Kidney epithelial cell (primary cell): ENCODE measurements at places on chromosomes 5 and 9. TPM values are rescaled to one million over a fixed set of nuclear protein-coding genes. Genes with fewer than 3 reads are reported as not detected.

DNA sequence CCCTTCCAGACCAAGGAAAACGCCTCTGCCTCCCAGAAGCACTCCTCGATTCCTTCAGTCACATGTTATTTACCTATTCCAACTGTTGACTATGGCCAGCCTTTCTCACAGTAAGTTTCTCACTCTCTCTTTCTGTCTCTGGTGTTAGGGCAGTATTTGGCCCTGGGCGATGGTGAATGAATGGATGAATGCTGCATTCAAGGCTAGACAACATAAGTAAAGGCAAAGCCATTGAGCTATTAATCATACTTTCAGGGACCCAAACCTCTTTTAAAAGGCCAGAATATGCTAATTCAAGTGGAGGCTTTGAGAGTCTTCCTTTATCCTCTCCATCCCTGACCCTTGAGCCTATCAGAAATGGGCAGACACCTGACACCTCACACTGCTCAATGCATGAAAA, 78.5 kb downstream of the SEC61B start:
- DNase-seq, result no peak

DNA sequence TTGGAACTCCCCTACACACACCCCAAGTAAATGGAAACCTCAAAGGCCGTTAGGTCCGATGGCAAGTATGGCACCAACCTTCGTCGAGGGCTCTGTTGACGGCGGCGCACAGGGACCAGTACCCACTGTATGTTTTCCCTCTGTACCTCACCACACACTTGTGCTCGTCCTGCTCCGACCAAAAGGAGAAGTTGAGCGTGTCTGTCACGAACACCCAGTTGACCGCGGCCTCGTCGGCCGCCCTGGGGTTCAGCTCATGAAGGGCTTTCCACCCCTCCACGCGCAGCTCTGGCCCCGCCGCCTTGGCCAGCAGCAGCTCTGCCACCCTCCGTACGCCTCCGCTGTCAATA, 24.0 kb downstream of the HNRNPK start:
- DNase-seq, result no peak

DNA sequence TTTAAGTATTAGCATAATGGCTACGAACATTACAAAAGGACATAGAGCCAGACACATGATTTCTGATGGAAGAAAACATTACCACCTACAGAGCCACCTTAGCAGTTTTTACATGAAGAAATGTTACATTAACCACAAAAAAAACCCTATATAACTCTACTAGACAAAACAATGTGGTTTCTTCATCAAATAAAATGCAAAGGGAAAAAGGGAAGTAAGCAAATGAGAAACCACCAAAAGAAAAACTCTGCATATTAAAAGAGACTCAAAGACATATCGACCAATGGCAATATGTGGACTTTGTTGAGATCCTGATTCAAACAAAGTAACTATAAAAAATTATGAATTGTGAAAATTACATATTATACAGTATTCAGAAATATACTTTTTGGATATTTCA, 132.7 kb downstream of the TSSK1B start:
- no peak for DNase-seq

- no peak for DNase-seq
Measured at GRCh38 chr9:121216271-121216805, 14.7 kb upstream of the RAB14 start.

- no peak for DNase-seq
Measured at GRCh38 chr5:71586052-71586940, 844 bp upstream of the MCCC2 start.

DNA sequence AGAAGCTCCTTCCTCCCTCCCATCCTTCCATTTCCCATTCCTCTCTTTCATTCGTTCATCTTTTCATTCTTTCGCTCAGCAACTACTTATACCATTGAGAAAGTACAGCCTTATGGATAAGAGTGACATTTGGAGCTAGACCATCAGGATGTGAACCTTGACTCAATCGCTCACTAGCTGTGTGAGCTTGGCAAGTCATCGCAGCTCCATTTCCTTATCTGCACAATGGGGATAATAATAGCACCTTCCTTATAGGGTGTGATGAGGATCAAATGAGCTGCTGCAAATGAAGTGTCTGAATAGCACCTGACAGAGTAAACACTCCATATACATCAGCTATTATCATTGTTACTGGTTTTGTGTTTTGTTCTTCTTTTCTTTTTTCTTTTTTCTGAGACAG, 28.1 kb upstream of the SYNPO start:
- DNase-seq, result no peak

- no peak for DNase-seq
Measured at GRCh38 chr9:137076636-137077009, 694 bp upstream of the UAP1L1 start.

DNA sequence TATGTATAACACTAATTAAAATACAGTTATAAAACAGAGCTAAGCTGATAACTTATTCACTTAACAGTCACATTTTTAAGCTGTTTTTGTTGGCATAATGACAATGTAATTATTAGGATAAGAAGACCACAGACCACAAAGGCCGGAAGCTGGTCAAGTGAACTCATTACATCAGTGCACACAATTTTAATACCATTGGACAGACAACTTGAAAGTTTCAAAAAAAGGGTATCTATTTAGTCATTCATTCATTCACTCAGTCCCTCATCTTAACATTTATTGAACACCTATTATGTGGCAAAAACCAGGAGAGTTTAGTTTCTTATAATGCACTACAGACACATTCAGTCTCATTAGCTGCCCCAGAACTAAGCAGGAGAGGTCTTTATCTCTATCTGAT, 11.6 kb downstream of the ERP44 start:
- no peak for DNase-seq

GRCh38 chr5:90410178-90410762, 714 bp upstream of the CETN3 start:
- no peak for DNase-seq

GRCh38 chr9:127970401-127971313, 10.1 kb downstream of the EEIG1 start:
- DNase-seq, result no peak

DNA sequence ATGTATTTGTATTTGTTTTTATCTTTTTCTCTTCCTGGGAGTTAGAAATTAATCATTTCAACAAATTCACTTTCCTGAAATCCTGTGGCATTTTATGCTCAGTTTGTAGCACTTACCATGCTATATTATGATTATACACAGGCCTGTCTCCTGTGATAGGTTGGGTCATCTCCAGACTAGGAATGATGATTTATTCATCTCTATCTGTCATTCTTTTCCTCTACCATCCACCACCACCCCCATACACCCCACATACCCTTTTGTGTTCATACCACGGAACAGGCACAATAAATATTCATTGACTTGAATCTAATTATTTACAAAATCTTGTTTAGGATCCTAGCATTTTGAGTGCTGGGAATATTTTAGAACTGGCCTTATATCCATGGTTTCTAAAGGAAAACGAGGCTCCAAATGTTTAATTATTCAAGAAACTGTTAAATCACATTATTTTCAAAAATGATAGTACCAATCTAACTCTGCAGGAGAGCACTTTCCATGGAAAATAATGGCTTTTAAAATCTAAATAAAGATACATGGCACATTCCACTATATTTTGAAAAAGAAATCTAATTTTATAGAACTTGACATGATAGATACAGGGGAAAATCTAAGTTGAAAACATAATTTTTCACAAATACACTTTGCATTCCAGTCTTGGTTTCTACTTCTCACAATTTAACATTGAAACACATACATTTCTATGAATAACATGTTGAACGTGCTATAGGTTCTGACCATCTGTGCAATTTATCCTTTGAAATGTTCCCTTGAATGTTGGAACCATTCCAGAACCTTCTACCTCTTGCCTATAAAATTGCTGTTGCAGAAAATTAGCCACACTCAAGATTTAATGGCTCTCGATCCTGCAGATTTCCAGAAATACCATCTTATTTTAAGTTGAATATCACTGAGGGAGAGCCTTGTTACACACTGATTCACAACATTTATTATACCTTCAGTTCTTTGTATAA, 89.3 kb downstream of the STARD4 start:
- DNase-seq, result no peak

GRCh38 chr9:126490871-126491567, 122.7 kb upstream of the LMX1B start:
- peak; percentile 12 for DNase-seq

DNA sequence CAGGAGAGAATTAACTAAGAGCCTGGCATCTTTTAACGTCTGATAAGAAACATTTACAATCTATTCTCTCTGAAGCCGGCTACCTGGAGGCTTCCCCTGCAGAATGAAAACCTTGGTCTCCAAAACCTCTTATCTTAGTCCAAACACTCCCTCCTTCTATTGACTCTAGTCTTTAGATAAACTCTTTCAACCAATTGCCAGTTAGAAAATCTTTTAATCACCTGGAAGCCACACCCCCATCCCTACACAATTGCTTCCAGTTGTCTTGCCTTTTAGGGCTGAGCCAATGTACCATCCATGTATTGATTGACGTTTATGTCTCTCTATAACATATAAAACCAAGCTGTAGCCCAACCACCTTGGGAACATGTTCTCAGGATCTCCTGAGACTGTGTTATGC, 1343.1 kb upstream of the C9orf72 start:
- no peak for DNase-seq

- DNase-seq, result no peak
Measured at GRCh38 chr9:80369641-80370040, 797.9 kb downstream of the TLE4 start.

DNA sequence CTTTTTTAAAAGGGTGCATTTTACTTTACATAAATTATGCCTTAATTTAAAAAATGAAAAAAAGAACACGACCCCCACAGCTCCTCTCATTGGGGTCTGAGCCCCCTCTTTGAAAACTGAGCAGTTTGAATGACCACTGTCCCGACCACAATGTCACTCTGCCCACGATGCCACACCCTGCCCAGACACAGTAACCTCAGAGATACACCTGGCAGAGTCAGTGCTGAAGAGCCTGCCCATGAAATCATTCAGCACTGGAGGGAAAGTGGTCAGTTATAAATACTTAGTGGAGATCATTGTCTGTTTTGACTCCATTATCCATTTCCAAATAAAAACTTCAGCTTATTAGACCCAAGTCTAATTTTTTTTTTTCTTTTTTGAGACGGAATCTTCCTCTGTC, 49.3 kb downstream of the DNAJC21 start:
- DNase-seq, result no peak

GRCh38 chr5:54667136-54667535, 149.6 kb downstream of the SNX18 start:
- no peak for DNase-seq

DNA sequence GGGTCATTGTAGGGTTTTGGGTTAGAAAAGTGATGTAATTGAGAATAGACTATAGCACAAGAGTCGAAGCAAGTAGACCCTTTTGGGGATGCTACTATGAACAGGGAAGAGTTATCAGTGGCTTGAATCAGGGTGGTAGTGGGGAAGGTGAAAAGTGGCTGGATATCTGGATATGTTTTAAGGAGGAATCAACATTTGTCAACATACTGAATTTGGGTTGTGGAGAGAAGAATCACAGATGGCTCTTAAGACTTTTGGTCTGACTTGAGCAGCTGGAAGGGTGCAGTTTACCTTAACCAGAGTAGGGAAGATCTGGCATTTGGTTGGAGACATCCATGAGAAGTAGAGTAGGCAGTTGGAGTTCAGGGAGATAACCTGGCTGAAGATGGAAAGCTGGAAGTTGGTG, 38.5 kb upstream of the FCHO2 start:
- DNase-seq, result no peak

- DNase-seq, result no peak
Measured at GRCh38 chr5:178695556-178695955, 34.9 kb downstream of the ZNF354A start.

DNA sequence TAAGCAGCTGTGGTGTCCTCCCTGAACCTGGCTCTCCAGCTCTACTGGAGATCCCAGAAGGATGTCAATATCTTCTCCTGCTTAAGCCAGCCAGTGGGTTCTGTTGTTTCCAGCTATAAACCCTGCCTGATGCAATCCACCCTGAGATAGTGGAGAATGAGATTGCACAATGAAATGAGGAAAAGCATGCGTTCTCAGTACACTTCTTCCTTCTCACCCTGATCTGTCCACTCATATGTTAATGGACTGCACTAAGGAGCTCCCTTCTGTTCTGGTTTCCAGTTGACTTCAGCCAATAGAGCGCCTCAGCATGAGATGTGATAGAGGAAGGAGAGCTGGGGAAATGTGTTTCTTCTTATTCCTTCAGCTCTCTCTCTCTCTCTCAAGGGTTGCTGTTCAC, 40.0 kb upstream of the CDH6 start:
- no peak for DNase-seq

DNA sequence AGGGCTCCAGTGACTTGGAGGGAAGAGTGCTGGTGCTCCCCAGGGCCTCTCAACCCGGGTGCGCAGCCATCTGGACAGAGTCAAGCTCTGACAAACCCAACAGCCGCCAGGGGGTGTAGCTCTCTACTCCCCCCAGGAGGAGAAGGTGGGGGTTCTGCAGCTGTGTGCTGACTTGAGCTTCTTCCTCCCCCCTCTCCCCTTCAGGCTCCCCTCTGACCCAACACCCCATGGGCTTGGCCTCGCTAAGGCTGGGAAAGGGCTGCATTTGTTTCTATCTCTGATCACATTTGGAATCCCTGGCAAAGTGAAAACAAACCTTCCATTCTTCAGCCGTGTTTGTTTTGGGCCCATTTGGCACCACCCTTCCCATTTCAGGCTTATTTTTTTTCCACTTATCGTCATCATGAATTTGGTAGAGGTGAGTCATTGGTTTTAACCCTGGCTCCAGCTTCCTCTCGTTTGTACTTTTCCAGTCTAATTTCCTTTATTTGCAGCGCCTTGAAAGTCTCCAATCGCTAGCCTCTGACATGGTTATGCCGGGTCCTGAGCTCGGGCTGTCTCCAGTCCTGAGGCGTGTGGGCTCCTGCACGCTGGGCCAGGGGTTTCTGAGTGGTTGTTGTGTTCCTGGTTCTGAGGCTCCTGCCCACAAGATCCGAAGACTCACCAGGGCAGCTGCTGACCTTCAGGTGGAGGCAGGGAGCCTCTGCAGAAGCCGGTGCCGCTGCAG, 36.1 kb downstream of the DAP start:
- DNase-seq, result peak; percentile 50

DNA sequence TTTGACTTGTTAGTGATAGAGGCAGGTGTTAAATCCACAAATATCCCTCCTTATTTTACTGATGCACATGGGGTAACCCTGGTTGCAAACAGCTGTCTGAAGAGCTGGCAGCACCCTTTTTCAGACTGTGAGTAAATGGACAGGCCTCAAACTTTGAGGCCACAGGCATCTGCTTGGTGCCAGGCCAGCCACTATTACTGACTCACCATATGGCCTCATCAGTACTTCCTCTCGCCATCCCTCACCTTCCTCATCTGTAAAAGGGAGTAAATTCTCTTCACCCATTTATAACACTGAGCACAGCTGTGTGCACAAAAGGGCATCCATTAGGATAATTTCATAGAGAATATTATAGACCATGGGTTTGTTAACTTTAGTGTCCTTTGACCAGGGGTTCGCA, 11.9 kb upstream of the TNIP1 start:
- DNase-seq, result no peak

The MARCOL gene
- not detected in 2 replicates for total RNA-seq

The PCDHA9 gene
- under 0.01 TPM in 2 replicates for total RNA-seq

The PCDHGA2 gene
- total RNA-seq, result 2.8 and 2.9 TPM in 2 replicates

The C9 gene
- total RNA-seq, result not detected in 2 replicates

The BNC2 gene
- total RNA-seq, result 0.96 and 1.5 TPM in 2 replicates

The RPL37 gene
- 171 and 219 TPM in 2 replicates for total RNA-seq

The F12 gene
- 4.0 and 5.1 TPM in 2 replicates for total RNA-seq

The PALM2AKAP2 gene
- 10.1 and 19.3 TPM in 2 replicates for total RNA-seq

The EGFLAM gene
- 2.0 and 3.5 TPM in 2 replicates for total RNA-seq

The CCDC192 gene
- total RNA-seq, result not detected in 2 replicates

The PCDHGC3 gene
- total RNA-seq, result 41.9 and 47.3 TPM in 2 replicates

The FOXB2 gene
- not detected in 2 replicates for total RNA-seq
